ENCODE measurements at places on chromosomes 6 and 20. TPM values are rescaled to one million over a fixed set of nuclear protein-coding genes. Genes with fewer than 3 reads are reported as not detected.
A peak's percentile ranks its signal among the peaks of the same experiment; 100 is the strongest.

DNA sequence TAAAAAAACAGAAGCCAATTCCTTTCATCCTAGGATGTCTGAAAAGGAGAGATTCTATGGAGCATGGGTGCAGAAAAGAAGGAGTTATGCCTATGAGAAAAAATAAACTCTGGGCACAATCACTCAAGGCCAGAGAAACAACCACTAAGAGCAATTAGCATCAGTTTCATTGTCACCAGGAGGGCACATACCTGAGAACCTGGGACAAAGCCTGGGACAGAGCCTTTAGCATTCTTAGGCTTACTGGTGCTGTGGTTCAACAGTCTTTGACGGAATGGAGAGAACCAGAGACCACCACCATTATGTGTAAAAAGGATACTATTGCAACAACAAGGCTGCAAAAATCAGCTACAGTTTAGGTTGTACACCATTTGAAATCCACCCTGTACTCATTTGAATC is 29.4 kb upstream of the BCKDHB start:
- DNase-seq, result no peak

GRCh38 chr6:3797231-3798054 is 45.9 kb upstream of the PXDC1 start:
- DNase-seq, result peak; percentile 81

GRCh38 chr6:107692351-107692750 is 131.8 kb downstream of the SCML4 start:
- no peak for DNase-seq

- DNase-seq, result no peak
Measured at GRCh38 chr20:22348010-22348409, 236.4 kb downstream of the FOXA2 start.

- DNase-seq, result no peak
Measured at GRCh38 chr6:114611696-114612095, 268.9 kb upstream of the HS3ST5 start.

- no peak for DNase-seq
Measured at GRCh38 chr6:105135056-105135455, 44.8 kb downstream of the POPDC3 start.

Gene FRS3
- 0.89 TPM for total RNA-seq

- DNase-seq, result no peak
Measured at GRCh38 chr6:52779237-52779636, 16.0 kb upstream of the GSTA2 start.

GRCh38 chr6:36777801-36778200 is 61.4 kb downstream of the CPNE5 start:
- DNase-seq, result no peak

DNA sequence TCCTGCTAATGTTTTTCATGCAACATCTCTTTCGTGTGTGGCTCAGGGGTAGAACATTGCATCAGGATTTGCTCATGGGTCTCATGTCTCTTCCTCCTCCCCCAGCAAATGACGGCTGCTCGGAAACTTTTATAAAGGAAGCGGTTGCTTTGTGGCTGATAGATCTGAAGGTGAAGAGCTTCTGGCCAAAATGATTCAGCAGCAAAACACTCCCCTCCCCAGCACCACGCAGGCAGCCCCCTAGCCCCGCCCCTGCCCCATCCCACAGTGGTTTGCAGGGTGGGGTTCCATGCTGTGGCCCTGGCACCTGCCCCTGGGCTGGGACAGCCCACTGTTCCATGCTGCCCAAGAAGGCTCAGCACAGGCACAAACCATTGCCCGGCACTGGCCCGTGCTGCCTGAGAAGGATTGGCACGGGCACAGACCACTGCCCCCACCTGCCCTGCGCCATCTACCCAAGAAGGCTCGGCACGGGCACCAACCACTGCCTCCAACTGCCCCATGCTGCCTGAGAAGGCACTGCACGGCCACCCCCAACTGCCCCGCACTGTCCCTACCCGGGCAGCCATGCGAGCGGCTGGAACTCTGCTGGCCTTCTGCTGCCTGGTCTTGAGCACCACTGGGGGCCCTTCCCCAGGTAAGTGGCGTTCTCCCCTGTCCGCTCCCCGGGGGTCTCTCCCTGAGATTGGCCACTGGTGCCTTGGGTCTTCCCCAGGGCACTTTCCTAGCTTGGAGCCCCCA is at the start of gene CST7:
TSS of gene CST7 (plus strand) at position 331 of the 741 bp plus-strand sequence. CDS start at position 568, 237 bp downstream.
- DNase-seq, result no peak

Gene SAYSD1
- total RNA-seq, result 8.0 TPM

Gene CRISP3
- total RNA-seq, result not detected

DNA sequence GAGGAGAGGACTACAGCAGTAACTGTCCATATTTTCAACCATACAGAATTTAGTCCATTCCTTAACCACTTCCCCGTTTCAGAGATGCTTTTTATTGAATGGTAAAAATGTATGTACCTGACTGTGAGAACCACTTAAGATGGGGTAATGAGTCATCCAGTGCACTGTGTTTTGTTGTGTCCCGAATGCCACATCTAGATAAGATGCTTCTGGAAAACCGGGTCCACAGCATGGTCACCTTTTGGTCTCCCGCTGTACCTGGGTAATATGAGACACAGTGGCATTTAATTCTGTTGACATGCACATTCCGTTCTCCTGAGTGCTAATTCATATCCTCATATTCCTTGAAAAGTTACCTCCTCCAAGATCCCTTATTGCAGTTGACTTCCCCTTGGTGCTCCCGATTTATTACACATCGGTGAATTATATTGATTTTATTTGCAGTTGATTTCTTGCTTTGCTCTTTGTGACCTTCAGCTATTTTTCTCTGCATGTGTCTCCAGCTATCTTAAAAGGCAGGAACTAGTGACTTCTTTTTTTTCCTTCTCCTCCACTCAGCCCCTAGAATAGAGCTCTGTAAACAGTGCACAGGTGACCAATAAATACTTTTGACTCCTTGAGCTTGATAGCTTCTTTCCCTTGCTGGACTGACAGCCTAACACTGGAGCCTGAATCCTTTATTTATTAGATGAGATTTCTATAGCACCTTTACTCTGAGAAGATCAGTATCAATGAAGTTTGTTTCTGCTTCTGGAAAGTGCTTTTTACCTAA is 314.6 kb downstream of the ZFAND3 start:
- no peak for DNase-seq

DNA sequence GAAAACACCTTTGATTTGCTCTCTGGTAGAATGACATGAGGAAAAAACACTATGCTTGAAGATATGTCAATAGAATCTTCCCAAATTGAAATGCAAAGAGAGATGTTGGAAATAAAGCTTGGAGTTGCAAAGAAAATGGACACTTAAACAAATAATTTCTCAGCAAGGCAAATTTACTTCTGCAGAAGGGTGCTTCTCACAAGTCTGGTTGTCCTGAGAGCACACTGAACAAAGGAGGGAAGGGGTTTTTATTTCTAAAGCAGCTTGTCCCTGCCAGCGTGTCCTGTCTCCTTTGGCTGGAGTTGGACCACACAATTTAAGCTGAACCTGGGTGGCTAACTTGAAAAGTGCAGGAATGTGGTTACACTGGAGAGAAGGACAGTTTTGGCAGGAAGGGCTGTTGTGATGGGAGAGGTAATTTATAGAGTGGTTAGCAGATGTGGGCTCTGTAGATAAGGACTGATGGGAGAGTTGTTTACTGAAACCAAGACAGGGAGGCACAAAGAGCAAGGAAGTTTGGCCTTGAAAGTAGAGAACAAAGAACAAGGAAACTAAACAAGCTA is 454.6 kb upstream of the EYS start:
- DNase-seq, result no peak

GRCh38 chr6:106608080-106608668 is 21.1 kb downstream of the RTN4IP1 start:
- peak; percentile 35 for DNase-seq

- DNase-seq, result no peak
Measured at GRCh38 chr20:16848526-16848925, 100.4 kb downstream of the OTOR start.

Gene GTSF1L
- not detected for total RNA-seq

Gene RNF144B
- total RNA-seq, result 13.9 TPM

DNA sequence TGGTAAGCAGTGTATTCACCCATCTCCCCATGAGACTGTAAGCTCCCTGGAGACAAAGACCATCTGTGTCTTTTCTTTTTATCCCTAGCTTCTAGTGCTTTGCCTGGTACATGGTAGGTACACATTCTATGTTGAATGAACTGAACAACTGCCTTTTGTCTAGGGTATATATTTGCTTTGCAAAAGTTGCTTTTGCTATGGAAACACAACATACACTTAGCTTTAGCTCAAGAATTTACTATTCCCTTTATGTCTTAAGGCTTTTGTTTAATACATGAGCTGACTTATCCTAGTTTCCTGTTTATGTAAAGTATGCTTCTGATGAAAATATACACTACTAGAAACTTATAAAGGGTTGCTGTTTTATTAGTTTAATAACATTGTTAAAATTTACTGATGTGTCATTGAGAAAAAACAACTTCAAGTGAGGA is 198.2 kb downstream of the PRL start:
- peak; percentile 58 for DNase-seq

Gene BPIFB2
- not detected for total RNA-seq

- DNase-seq, result peak; percentile 88
Measured at GRCh38 chr6:144264270-144265060, 20.7 kb upstream of the UTRN start.

- no peak for DNase-seq
Measured at GRCh38 chr6:128379577-128379976, 140.8 kb downstream of the PTPRK start.

Gene DSTN
- 110 TPM for total RNA-seq
